KG1 (cell line): ENCODE measurements at places on chromosomes 11 and 22.

DNA sequence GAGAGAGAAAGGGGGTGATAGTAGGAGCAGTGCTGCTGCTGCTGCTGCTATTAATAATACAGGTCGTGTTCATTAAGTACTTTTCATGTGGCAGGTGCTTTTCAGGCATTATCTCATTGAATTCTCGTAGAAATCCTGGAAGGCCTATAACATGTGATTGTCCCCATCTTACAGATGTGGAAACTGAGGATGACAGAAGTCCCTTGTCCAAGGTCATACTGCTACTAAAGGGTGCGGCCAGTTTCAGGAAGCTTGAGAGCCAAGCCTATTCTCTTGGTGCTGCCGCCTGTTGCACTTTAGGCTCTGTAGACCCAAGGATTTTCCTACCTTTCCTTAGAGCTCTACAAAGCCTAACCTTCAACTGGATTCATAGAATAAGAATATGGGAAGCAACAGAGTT lies 193.3 kb downstream of the DBX1 start:
- no peak for DNase-seq

- no peak for DNase-seq
Observed at GRCh38 chr11:17294033-17294432, 17.5 kb downstream of the NUCB2 start.

- DNase-seq, result no peak
Observed at GRCh38 chr11:125335106-125335505, 161.0 kb downstream of the FEZ1 start.

DNA sequence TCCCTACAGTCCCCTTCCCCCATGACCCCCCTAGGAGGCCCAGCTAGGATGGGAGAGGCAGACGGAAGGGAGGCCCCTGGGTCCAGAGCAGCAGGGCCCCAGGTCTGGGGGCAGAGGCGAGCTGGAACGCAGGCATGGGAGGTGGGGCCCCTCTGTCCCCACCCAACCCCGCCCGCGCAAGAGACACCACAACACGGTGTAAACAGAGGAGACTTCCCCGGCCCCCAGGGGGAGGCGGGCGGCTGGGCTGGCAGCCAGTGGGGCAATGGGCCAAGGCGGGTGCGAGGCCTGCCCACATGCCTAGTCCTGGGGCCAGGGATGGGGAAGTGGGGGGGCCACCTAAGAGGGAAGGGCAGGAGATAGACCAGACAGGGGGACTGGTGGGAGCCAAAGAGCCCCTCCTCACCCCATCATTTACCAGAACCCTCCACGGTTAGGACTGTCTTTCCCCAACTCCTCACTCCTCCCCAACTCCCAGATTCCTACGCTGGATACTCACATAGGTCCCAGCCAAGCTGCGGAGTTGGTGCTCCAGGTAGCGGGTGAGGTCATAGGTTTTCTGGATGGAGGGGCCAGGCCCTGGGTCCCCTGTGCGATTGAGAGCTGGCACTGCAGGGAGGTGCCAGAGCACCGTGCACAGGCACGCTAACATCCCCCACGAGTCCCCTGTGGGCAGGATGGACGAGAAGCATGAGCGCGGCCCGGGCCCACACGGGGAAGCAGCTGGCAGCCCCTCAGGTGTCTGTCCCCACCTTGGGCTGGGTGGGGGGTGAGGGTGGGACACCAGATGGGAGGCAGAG lies 6.2 kb downstream of the CLCF1 start:
- no peak for DNase-seq
